Stimulated activated CD4-positive, alpha-beta T cell treated with anti-CD3 and anti-CD28 coated beads, Interleukin-1b, Interleukin-23, amount 100 ng/mL, for 24 hours (primary cell): ENCODE measurements at places on chromosomes 2 and 18.

- DNase-seq, result no peak
These were observed at the start of gene KRTCAP3 for GRCh38 chr2:27441958-27442919. Gene KRTCAP3 (plus strand): TSS chr2:27442381. CDS start chr2:27442413, 32 bp downstream.

DNA sequence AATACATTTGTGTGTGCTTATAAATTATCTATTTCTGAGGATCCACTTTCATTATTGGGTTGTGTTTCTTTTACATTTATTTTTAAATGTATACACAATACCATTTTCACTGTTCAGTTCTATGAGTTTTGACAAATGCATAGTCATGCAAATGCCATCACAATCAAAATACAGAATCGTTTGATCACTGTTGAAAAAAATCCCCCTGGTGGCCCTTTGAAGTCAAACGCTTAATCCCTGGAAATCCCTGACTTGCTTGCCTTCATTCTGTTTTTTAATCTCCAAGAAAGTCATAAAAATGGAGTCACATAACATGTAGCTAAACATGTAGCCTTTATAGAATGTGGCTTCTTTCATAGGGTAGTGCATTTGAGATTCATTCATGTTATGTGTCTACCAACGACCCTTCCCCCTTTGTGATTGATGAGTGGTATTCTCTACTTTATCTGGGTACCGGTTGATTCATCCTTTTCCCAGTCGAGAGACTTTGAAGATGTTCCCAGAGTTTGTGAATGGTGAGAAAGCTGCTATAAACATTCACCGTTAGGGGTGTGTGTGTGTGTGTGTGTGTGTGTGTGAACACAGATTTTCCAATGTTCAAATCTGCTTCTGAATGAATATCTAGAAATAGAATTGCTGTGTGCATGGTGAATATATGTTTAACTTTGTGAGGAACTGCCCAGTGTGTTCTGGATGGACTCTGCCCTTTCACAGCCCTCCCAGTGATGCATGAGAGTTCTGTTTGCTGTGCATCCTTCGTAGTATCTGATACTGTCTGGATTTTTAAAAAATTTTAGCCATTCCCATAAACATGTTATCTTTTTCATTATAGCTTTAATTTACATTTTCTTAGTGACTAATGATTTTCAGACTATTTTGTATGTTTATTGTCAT lies 173.6 kb downstream of the GALR1 start:
- no peak for DNase-seq

DNA sequence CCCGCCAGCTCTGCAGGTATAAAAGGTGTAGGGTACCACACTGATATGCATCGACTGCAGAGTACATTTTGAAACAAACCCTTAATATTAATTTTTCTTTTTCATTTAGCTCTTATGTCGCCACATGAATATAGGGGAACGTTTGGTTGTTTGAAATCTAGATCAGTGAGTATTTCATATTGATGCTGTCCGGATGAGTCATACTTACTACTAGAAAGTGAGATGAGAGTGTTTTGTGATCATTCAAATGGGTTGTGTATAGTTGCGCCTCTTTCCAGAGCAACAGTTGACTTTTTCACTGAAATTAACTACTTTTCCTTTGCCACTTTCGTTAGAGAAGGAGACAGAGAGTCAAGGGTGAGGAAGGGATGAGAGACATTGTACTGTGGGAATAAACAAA lies 24.6 kb downstream of the NPAS2 start:
- no peak for DNase-seq

DNA sequence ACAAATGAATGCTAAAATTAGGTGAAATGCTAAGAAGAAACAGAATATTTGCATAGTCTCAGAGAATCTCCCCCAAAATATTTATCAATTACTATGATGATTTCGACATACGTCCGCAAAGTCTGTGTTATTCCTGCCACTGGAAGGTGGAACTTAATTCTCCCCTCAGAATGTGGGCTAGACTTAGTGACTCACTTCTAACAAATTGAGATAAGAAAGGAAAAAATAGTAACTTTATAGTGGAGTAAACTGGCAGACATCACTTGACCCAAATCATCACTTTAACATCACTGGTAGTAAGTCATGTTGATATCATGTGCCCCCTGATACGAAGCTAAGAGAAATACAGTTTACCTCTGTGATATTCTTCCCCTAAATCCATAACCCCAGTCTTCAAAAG lies 23.5 kb downstream of the HADHB start:
- DNase-seq, result no peak

DNA sequence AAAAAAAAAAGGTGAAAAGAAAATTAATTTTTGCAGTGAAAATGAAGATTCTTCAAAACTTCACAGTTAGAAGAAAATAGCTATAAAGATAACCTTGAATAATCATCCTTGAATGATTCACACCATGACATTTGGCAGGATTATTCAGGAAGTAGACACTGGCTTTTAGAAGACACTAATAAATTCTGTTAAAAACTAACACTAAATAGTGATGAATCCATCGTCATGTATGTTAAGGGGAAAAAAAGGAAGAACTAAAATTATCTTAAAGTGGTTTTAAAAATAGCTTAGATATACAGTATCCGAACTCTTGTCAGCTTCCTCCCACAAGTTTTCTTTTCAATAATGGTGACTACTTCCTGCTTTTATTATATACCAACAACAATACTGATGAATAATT lies 10.2 kb downstream of the USP37 start:
- no peak for DNase-seq
